ENCODE measurements at places on chromosomes 4 and X.
A peak's percentile ranks its signal among the peaks of the same experiment; 100 is the strongest.

GRCh38 chr4:69096111-69096656, at the start of gene UGT2B7:
TSS of gene UGT2B7 (plus strand) at chr4:69096474. CDS start at chr4:69096521, 47 bp downstream.
- DNase-seq = no peak

- no peak for DNase-seq
These were observed 22.3 kb downstream of the TEC start for GRCh38 chr4:48247142-48247877.

GRCh38 chr4:189291939-189292338, 648.7 kb upstream of the FRG1 start:
- DNase-seq = no peak

- no peak for DNase-seq
These were observed 173.8 kb upstream of the DCAF12L2 start for GRCh38 chrX:126339928-126340327.

DNA sequence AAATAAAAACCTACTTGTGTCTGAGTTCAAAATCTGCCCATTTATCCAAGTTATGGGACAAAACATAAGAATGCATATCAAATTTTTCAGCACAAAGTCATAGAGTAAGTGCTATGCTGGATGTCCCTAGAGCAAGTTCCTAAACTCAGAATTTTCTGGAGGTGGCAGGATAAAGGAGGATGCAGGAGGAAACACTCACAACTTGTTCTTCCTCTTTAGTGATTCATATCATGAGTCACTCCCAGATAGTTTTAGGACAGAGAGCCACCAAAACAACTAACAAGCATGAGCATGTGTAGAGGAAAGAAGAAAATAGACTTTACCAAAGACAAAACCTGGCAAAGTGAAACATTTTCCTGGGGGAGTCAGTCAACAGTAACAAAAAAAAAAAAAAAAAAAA, 302.7 kb downstream of the KCTD8 start:
- no peak for DNase-seq

- DNase-seq = no peak
These were observed 144.0 kb upstream of the ZXDB start for GRCh38 chrX:57447856-57448255.

GRCh38 chrX:7088968-7089615, 58.4 kb upstream of the STS start:
- no peak for DNase-seq

- no peak for DNase-seq
These were observed 102.8 kb downstream of the PJA1 start for GRCh38 chrX:69062493-69062892.

DNA sequence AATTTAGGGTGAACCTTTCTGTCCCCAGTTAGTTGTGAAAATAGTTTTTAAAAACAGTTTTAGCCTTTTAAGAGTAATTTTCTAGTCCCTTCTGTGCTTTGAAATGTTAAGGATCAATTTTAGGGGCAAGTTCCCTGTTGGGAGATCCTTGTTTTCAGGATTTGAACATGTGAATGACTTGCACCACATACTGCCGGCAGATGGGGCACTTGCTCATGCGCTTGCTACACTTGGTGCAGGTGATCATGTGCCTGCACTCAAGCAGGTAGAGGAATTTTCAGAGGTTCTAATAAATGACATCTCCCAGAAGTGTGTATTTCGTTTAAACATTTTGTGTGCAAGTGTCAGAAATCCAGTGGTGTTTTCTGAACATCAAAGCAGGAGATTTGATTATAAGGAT, 195.9 kb downstream of the CHM start:
- DNase-seq = no peak

- DNase-seq = no peak
These were observed 15.3 kb downstream of the SLC6A8 start for GRCh38 chrX:153703036-153703370.

- no peak for DNase-seq
These were observed 10.2 kb downstream of the NAT8L start for GRCh38 chr4:2069161-2069971.

DNA sequence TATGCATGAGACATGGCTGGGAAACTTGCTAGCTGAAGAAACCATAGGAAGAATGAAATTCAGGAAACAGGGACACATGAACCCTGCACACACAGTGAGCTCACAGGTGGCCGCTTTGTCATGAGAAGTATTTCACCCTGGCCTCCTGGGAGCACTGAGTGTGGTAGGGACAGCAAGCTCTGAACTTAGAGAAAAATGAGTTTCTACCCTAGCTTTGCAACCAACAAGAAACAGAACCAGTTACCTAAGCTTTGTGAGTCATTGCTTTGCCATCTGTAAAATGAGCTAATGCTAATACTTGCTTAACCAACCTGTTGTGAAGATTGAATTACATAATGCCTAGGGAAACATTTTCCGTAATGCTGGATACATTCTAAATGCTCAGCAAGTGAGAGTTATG, 206.6 kb upstream of the HS3ST1 start:
- no peak for DNase-seq

- DNase-seq = no peak
These were observed 33.3 kb upstream of the GALNT7 start for GRCh38 chr4:173135241-173135847.

DNA sequence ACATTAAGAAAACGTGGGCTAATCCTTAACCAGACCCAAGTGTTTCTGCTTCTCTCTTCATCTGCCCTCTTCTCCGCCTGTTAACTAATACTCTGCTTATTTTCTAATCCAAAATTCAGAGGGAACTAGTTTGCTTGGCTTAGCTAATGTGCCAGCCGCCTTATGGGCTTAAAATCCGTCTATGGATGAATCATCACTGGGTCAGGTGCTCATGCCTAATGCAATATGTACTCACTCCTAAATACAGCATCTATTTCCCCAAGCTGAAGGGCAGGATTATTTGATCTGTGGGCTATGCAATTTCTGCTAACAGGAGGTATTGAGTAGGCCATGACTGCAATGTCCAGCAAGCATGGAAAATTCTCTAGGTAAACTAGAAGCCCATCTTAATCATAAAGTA, 12.4 kb downstream of the DYNLT3 start:
- no peak for DNase-seq

GRCh38 chr4:71697031-71697430, 86.8 kb downstream of the GC start:
- DNase-seq = no peak

GRCh38 chr4:139738846-139739613, 73.4 kb downstream of the MGST2 start:
- DNase-seq = no peak

GRCh38 chr4:96073461-96073860, 233.6 kb downstream of the PDHA2 start:
- DNase-seq = no peak

GRCh38 chr4:53313510-53313909, 52.4 kb downstream of the SCFD2 start:
- DNase-seq = no peak

DNA sequence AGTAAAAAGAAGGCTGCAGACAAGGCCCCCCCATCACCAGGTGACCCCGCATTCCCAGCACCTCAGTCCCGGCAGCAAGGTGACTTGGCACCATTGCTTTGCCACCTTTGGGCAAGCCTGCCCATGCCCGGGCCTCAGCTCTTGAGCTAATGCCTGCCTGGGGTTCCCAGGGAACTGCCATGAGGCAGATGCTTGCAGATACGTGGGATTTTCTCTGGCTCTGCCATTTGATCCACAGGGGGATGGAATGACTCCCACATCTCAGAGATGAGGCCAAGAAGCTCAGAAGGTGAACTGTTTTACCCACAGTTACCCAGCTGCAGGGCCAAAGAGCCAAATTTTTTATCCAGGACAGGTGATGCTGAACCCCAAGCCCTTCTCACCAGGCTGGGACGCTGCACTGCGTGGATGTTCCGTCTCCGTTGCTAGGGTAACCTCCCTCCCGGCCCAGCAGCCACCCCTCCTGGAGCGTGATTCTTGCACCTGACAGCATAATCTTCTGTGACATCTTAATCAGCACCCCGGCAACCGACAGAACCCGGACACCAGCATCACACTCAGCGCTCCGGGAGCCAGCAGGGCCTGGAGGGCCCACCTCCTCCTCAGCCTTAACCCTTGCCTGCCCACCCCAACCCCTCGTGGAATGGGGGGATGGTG, 15.7 kb upstream of the MSX1 start:
- DNase-seq = peak; percentile 67

GRCh38 chrX:18390941-18391538, 34.4 kb upstream of the CDKL5 start:
- peak; percentile 26 for DNase-seq
